ENCODE measurements at places on chromosomes 5 and 9. TPM values are rescaled to one million over a fixed set of nuclear protein-coding genes. Genes with fewer than 3 reads are reported as not detected.

Gene POU5F2
- 0.95 TPM for total RNA-seq

Gene UQCRQ
- 449 TPM for total RNA-seq

Gene IFNA17
- total RNA-seq: not detected

Gene FAM120A
- 42.8 TPM for total RNA-seq

Gene GPR151
- not detected for total RNA-seq

DNA sequence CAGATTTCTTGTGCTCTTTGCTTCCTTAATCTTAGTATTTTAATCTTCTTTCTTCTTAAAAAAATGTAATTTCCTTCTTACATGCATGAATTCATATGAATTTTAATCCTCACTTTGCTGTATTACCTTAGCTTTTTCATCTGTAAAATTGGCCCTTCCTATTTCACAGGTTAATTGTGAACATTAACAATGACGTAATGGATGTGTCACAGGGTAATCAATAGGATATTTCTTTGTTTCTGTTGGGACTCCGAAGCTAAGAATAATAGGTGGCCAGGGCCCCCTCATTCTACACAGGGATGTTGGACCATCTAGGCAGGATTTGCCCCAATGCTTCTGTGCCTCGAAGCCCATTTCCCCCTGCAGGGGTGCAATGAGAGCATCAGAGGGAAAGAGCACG, 187.4 kb upstream of the NFIB start:
- H3K4me3 ChIP-seq: no peak overlapping the region
- no peaks in the 10 kb centered on the region for H3K4me1 ChIP-seq
- no peaks in the 10 kb centered on the region for H3K27me3 ChIP-seq
- DNase-seq: no peak
- H3K27ac ChIP-seq: no peak overlapping the region
- H3K36me3 ChIP-seq: no peaks in the 10 kb centered on the region

DNA sequence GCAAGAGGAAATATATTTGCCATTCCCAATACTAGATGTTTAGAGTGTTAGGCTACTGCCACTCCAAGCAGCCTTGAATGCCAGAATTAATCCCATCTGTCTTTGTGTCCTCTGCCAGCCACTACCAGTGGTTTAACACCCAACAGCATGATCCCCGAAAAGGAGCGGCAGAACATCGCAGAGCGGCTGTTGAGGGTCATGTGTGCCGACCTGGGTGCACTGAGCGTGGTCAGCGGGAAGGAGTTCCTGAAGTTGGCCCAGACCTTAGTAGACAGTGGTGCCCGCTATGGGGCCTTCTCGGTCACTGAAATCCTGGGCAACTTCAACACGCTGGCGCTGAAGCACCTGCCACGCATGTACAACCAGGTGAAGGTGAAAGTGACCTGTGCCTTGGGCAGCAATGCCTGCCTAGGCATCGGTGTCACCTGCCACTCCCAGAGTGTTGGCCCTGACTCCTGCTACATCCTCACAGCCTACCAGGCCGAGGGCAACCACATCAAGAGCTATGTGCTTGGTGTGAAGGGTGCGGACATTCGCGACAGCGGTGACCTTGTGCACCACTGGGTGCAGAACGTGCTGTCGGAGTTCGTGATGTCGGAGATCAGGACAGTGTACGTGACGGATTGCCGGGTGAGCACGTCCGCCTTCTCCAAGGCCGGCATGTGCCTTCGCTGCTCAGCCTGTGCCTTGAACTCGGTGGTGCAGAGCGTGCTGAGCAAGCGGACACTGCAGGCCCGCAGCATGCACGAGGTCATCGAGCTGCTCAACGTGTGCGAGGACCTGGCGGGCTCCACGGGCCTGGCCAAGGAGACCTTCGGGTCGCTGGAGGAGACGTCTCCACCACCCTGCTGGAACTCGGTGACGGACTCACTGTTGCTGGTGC, 29.3 kb downstream of the AMBP start:
- H3K36me3 ChIP-seq: no peaks in the 10 kb centered on the region
- H3K27me3 ChIP-seq: no peaks in the 10 kb centered on the region
- no peak for DNase-seq
- no peak overlapping the region for H3K4me3 ChIP-seq

DNA sequence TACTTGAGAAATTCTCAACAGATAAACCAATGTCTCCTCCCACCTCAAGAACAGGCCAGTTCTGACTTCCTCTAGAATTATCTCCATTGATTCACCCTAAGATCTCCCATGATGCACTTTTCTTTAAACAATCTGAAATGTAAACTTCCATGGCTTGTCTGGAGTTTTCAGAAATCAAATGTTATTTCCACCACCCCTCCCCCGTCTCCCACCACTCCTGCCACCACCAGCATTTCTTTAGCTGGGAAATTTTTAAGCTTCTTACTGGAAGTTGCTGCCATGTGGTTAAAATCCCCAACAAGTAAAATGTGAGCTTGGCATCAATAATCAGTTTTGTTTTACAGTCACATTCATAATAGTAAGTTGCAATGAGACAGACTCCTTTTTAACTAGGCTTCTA, 32.8 kb upstream of the BASP1 start:
- H3K27ac ChIP-seq: no peak overlapping the region
- no peak for DNase-seq
- peaks cover 25% of the 10 kb centered on the region for H3K4me1 ChIP-seq
- H3K36me3 ChIP-seq: no peaks in the 10 kb centered on the region

DNA sequence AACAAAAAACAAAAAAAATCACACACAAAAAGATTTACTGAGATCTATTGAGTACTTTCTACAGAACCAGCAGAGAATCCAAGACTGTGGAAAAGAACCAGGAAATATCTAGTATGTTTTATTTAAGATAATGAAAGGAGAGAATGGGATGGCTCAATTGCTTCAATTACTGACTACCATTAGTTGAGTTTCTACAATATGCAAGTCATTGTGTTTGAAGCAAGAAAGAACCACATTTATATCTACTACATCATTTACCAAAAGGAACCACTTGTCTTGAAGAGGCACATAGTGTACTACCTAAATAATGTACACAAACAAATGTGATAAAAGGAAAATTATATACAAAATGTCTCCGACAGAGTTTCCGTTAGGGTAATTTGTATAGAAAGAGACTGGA, 325.9 kb upstream of the TNC start:
- no peak for DNase-seq
- H3K4me3 ChIP-seq: no peak overlapping the region
- no peaks in the 10 kb centered on the region for H3K4me1 ChIP-seq

DNA sequence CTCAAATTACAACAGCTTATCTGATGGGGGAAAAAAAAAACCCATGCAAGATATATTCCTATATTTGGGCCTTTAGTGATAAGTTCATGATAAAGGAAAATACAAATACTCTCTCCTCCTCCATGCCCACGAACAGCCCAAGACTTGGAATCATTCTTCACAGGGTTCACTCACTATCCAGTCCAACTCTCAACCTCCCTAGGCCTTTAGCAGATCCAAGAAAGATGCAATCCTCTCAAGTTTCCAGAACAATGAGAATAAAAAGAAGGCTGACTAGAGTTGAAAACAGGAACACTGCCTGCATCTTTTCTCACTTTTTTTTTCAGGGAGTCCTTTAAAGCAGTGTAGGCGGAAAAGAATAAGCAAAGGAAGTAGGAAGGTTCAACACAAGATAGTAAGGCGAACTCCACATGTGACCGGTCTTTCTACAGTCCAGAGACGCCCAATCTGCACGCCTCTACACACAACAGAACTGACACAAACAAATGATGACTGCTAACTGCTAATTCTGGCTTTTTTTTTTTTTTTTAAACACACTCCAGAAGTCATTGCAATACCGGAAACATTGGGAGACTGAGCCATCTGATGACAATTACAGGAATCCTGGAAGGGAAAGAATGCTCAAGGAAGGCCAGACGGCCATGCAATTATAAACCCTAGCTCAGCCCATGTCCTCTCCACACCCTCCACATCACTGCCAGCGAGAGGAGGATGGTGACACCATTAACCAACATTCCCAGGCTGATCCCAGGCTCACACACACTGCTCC, 75.4 kb downstream of the BNC2 start:
- no peaks in the 10 kb centered on the region for H3K27me3 ChIP-seq
- no peaks in the 10 kb centered on the region for H3K4me1 ChIP-seq
- H3K36me3 ChIP-seq: no peaks in the 10 kb centered on the region

DNA sequence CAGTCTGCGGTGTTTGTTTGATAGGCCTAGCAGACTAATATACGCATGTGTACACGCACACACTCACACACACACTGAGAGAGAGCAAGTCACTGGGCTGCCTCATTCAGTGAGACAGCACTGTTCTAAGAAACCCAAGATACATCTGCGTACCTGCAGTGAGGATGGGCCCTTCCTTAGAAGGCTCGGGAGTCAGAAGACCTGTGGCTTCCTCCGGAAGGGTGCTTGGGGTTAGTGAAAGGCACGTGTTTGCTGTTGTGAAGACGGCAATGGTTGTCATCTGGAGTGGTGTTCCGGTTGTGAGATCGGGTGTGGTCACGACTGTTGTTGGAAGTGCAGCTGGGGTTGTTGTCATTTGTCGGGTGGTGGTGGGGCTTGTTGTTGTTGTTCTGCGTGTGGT, 11.7 kb downstream of the TIMD4 start:
- no peaks in the 10 kb centered on the region for H3K4me1 ChIP-seq
- no peak overlapping the region for H3K27ac ChIP-seq
- H3K36me3 ChIP-seq: no peaks in the 10 kb centered on the region
- H3K27me3 ChIP-seq: no peaks in the 10 kb centered on the region
- no peak overlapping the region for H3K4me3 ChIP-seq

DNA sequence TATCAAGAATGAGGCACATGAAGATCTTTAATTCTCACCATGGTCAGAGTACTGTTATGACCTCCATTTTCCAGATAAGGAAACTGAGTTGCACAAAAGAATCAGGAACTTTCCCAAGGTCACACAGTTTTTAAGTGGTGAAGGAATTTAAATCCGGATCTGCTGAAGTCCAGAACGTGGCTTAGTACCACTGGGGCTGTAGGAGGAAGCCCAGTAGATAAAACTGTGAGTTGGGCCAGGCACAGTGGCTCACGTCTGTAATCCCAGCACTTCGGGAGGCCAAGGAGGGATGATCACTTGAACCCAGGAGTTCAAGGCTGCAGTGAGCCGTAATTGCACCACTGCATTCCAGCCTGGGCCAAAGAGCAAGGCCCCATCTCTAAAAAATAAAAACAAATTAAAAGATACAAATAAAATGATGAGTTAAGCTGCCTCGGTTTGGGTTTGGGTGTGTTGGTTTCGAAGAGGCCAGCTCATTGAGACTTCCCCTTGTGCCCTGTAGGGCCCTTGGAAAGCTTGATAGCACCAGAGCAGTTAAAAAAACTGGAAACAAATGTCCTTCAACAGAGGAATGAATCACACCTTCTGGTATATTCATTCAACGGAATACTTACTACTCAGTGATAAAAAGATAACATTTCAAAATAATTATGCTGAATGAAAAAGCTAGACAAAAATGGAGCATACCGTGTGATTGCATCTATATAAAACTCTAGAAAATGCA, 20.1 kb downstream of the ATOX1 start:
- H3K4me1 ChIP-seq: peaks cover 15% of the 10 kb centered on the region
- DNase-seq: no peak
- H3K27me3 ChIP-seq: no peaks in the 10 kb centered on the region
- no peak overlapping the region for H3K4me3 ChIP-seq
- H3K36me3 ChIP-seq: 0 out of 2 replicates have a peak, but pooled peaks cover 1% of the 10 kb centered on the region
- H3K27ac ChIP-seq: no peak overlapping the region

DNA sequence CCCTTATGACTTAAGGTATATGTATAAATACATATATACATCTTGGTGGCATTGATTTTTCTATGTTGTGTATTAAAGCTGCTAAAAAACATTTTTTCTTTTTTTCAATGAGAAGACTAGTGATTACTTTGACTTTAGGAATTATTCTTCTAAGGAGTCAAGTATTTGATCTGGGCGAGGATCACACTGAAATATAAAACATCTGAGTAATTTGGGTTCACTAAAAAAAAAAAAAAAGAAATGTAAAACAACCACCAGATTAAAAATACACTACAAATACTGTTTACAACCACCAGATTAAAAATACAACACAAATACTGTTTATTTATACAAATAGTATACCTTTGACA, 9.0 kb downstream of the UBAP1 start:
- peaks cover 12% of the 10 kb centered on the region for H3K4me1 ChIP-seq
- H3K4me3 ChIP-seq: no peak overlapping the region
- DNase-seq: no peak
- H3K27ac ChIP-seq: no peak overlapping the region
